ENCODE measurements at places on chromosomes 3 and 15. TPM values are rescaled to one million over a fixed set of nuclear protein-coding genes. Genes with fewer than 3 reads are reported as not detected.

Gene C15orf39
- 20.4 TPM for total RNA-seq

Gene HGD
- total RNA-seq, result 0.82 TPM

- no peaks in the 10 kb centered on the region for H3K27me3 ChIP-seq
- no peaks in the 10 kb centered on the region for H3K4me1 ChIP-seq
- no peaks in the 10 kb centered on the region for H3K36me3 ChIP-seq
- no peak overlapping the region for H3K4me3 ChIP-seq
Measured at GRCh38 chr3:156183396-156183795, 63.0 kb downstream of the KCNAB1 start.

DNA sequence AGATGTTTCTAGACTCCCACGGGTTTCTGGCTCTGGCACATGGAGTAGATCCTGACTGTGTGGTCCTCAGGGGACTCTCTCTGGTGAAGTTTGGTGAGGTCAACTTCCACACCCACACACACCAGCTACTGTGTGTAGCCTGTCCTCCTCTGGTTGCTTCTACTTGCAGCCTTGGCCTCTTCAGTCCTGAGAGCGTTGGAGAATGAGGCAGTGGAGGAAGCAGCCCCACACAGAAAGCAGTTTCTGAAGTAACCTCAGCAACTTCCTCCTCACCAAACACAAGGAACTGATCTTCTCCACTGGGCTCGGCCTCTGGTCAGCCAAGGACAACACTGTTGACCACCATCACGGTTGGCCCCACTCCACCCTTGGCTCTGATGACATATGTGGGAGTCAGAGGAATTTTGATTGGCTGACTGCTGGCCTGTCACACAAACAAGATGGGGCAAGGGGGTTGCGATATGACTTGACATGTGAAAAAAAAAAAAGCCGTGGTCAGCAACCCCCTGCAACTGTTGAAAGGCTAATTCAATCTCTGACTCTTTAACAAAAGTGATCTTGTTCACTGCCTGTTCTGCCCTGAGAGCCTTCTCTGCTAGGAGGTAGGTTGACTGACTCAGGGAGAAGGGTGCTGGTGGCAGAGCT lies 19.6 kb downstream of the CD86 start:
- peaks cover 15% of the 10 kb centered on the region for H3K27me3 ChIP-seq
- peak; percentile 68 for ATAC-seq
- peak overlapping the region; percentile 7 for H3K4me3 ChIP-seq
- H3K27ac ChIP-seq, result peak overlapping the region; percentile 61
- no peaks in the 10 kb centered on the region for H3K36me3 ChIP-seq

- no peaks in the 10 kb centered on the region for H3K27me3 ChIP-seq
- no peak overlapping the region for H3K4me3 ChIP-seq
- no peaks in the 10 kb centered on the region for H3K4me1 ChIP-seq
- no peak overlapping the region for H3K27ac ChIP-seq
- H3K36me3 ChIP-seq, result no peaks in the 10 kb centered on the region
Measured at GRCh38 chr3:73144276-73144675, 82.8 kb downstream of the EBLN2 start.

Gene RASL12
- not detected for total RNA-seq

GRCh38 chr3:98545940-98546339 lies 14.2 kb downstream of the GPR15 start:
- ATAC-seq, result peak; percentile 95
- H3K4me3 ChIP-seq, result peak overlapping the region; percentile 83
- H3K36me3 ChIP-seq, result no peaks in the 10 kb centered on the region

Gene PLIN1
- total RNA-seq, result 0.09 TPM

DNA sequence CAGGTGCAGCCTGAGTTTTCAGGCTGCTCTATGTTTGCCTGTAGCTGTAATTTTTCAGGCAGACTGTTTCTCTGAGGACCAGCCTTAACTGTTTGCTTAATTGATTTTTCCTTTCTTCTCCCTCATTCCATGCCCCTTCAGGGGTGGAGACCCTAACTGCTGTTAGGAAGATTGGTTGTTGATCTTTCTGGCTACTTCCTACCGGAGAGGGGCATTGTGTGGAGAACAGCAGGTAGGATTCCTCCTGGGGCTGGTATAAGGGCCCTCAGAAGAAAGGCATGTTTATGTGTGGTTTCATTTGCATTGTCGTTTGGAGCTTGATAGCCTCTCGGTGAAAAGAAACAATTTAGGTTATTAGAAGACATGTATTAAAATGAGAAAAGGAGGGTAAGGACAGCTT lies 56.9 kb upstream of the GOLGA6L2 start:
- no peaks in the 10 kb centered on the region for H3K27me3 ChIP-seq
- no peak for ATAC-seq
- H3K27ac ChIP-seq, result no peak overlapping the region
- no peak overlapping the region for H3K4me3 ChIP-seq
- H3K4me1 ChIP-seq, result no peaks in the 10 kb centered on the region

DNA sequence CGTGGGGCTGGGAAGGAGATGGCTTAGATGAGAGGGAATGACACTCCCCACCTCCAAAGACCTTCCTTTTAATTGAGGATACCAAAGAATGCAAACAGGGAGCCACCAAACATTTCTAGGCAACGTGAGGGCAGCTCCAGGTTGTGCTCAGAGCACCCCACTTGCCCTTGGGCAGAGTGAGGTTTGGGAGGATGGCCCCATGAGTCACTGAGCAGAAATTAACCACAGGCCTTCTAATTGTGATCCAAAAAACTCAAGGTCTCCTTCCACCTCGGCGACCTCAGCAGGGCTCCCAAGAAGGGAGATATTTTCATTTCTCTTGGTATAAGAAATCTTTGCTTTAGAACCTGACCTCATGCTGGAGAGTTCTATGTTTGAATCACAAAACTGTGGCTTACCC lies 305.0 kb upstream of the TPM1 start:
- ATAC-seq, result no peak
- H3K4me1 ChIP-seq, result peaks cover 4% of the 10 kb centered on the region
- peaks cover 8% of the 10 kb centered on the region for H3K27me3 ChIP-seq
- no peak overlapping the region for H3K4me3 ChIP-seq

- peaks cover 36% of the 10 kb centered on the region for H3K4me1 ChIP-seq
- ATAC-seq, result peak; percentile 55
- peaks cover 4% of the 10 kb centered on the region for H3K27me3 ChIP-seq
- peaks cover 15% of the 10 kb centered on the region for H3K36me3 ChIP-seq
- H3K27ac ChIP-seq, result peak overlapping the region; percentile 63
Measured at GRCh38 chr3:97821287-97821773, 481 bp upstream of the CRYBG3 start.

Gene EPHB3
- total RNA-seq, result not detected

GRCh38 chr15:67267440-67267839 lies 12.9 kb downstream of the IQCH start:
- H3K27me3 ChIP-seq, result no peaks in the 10 kb centered on the region
- H3K36me3 ChIP-seq, result no peaks in the 10 kb centered on the region
- H3K27ac ChIP-seq, result no peak overlapping the region
- no peaks in the 10 kb centered on the region for H3K4me1 ChIP-seq
- H3K4me3 ChIP-seq, result no peak overlapping the region

DNA sequence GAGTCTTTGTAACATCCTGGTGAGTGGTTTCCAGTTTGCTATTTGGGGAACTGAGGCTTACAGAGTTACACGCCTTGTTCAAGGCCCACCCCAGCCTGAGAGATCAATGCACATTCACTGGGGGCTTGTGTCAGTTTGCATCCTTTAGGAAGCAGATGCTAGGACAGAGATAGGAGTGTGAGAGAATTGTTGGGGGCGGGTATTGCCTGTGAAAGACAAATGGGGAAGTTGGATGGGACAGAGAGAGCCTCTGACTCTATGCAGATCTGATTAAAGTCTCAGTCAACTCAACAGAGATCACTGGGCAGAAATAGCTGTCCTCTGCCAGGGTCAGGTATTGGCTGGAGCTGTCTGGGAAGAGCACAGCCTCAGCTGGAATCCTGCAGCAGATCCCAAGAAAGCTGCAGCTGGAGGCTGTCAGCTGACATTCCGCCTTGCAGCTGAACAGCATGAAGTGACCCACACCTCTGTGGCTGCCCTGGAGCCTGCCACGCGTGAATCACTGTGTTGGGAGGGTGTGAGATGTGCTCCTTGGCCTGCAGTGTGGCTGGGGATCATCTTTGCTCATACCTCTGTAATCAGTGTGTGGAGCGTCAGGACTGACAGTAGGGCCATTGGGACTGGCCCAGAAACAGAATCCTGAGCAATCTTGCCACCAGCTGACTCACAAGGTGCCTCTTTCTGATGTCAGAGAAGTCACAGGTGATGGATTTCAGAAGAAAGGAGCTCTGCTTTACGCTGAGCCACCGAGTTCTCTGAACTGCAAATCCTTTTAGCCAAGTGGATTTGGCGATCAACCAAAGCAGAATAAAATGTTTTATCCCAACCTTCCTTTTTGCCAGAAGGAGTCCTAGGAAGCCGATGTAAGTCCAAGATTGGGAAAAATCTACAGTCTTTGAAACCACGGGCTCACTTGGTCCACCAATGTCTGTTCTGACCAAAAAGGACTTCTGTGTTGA lies 284.1 kb upstream of the LRRFIP2 start:
- H3K4me3 ChIP-seq, result no peak overlapping the region
- no peak overlapping the region for H3K27ac ChIP-seq
- peaks cover 55% of the 10 kb centered on the region for H3K27me3 ChIP-seq
- H3K36me3 ChIP-seq, result no peaks in the 10 kb centered on the region

Gene TNNC1
- total RNA-seq, result 6.5 TPM

DNA sequence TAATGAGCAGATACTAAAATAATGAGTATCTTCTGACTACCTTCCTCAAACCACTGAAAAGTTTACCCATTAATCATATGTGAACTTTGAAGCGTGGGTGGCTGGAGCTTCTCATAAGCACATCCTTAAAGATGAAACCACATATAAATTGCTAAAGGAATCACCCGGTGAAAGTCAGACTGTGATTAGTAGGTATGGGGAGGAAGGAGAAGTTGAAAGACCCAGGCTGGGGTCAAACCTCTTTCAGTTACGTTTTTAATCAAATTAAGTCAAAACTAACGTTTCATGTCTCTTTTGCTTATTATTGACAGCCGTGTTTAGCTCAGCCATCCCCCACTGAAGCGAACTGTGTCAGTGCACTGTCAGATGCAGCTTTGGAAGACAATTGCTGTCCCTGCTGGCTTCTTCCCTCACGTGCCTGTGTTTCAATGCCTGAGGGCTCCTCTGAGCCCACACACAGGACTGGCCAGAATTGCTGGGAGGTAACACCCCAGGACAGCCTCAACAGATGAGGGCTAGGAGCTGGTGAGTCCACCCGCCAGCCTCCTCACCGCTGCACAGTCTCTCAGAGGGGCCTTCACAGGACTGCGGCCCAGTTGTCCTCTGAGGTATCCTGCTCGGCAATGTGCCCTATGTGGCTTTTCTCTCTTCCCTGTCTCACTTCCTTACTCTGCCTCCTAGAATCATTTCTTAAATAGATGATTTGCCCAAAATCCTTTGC lies 29.3 kb upstream of the SH3BP5 start:
- H3K27ac ChIP-seq, result peak overlapping the region; percentile 99
- peak overlapping the region; percentile 85 for H3K4me3 ChIP-seq
- no peaks in the 10 kb centered on the region for H3K27me3 ChIP-seq
- peak; percentile 76 for ATAC-seq

DNA sequence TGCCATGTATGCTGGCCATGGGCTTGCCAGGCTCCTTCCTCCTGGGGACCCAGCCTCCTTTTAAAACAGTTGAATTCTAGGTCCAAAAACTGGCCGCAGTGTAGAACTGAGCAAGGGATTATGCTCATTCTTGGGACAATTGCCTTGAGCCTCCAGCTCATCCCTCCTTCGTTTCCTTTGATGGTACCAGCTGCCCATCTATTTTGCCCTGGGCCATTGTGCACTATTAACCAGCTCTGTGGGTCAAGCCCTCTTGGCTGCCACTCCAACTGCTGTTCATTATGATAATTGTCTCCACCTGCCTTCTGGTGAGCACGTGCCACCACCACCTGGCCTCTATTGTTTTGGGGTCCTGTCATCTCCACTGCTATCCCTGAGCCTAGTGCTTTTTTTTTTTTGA lies 75.8 kb upstream of the SYN2 start:
- H3K27ac ChIP-seq, result no peak overlapping the region
- no peaks in the 10 kb centered on the region for H3K36me3 ChIP-seq
- no peak for ATAC-seq
- H3K4me1 ChIP-seq, result peaks cover 5% of the 10 kb centered on the region
- no peaks in the 10 kb centered on the region for H3K27me3 ChIP-seq

Gene PLOD2
- total RNA-seq, result 6.6 TPM

DNA sequence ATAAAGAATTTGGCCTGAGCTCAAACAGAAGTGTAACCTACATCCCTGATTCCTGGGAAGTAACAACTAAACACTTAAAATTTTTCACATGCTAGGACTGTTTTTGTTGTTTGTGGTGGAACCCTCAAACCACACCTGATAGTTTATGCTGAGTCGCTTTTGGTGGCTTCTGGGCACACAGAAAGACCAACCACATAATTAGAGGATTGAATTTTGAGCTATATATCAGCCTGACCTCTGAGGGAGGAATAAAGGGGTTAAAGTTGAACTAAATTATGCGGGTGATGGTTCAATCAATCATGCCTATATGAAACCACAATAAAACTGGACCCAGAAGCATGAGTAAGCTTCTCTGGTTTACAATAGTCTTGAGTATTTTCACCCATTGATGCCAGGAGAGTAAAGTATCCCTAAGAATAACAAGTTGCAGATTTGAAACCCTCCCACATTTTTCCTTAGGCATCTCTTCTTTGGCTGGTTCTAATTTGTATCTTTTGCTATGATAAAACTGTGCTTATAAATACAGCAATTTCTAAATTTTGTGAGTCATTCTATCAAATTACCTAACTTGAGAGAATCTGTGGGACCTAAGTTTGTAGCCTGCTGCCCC lies 1304.5 kb upstream of the GBE1 start:
- no peaks in the 10 kb centered on the region for H3K27me3 ChIP-seq
- H3K4me1 ChIP-seq, result no peaks in the 10 kb centered on the region
- no peak overlapping the region for H3K27ac ChIP-seq
- no peak overlapping the region for H3K4me3 ChIP-seq
- H3K36me3 ChIP-seq, result no peaks in the 10 kb centered on the region

GRCh38 chr3:57949344-57949743 lies 58.9 kb upstream of the FLNB start:
- ATAC-seq, result no peak
- H3K4me1 ChIP-seq, result no peaks in the 10 kb centered on the region
- H3K4me3 ChIP-seq, result no peak overlapping the region
- H3K36me3 ChIP-seq, result no peaks in the 10 kb centered on the region
- H3K27ac ChIP-seq, result no peak overlapping the region

GRCh38 chr3:31573036-31573779 lies 40.5 kb downstream of the STT3B start:
- ATAC-seq, result peak; percentile 55
- peaks cover 49% of the 10 kb centered on the region for H3K4me1 ChIP-seq
- no peak overlapping the region for H3K4me3 ChIP-seq
- H3K27ac ChIP-seq, result no peak overlapping the region
- peaks cover 19% of the 10 kb centered on the region for H3K36me3 ChIP-seq

DNA sequence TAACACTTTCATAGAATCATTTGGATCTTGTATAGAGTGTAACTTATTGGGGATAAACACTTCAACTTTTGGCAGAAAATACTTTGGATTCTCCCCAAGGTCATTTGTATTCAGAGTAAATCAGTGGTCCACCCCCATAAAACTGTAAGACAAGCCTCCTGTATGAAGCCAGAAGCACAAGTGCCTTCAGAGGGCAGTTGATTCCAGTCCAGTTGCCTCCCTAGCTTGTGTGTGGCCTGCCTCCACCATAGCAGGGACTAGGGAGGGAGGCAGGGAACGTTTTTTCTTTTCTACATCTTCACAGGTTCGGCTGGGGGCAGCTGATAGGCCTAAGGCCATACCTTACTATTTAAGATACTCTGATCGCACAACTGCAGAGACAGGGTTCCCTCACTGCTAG lies 11.6 kb downstream of the GORASP1 start:
- H3K27me3 ChIP-seq, result no peaks in the 10 kb centered on the region
- peak overlapping the region; percentile 59 for H3K27ac ChIP-seq
- no peaks in the 10 kb centered on the region for H3K4me1 ChIP-seq
- no peak overlapping the region for H3K4me3 ChIP-seq
